ENCODE measurements at places on chromosomes 5 and 9.
A peak's percentile ranks its signal among the peaks of the same experiment; 100 is the strongest.

- no peak for DNase-seq
These were observed 90.2 kb upstream of the FAM174A start for GRCh38 chr5:100444961-100445360.

GRCh38 chr5:11166923-11167322 lies 405.9 kb upstream of the DAP start:
- DNase-seq = no peak

DNA sequence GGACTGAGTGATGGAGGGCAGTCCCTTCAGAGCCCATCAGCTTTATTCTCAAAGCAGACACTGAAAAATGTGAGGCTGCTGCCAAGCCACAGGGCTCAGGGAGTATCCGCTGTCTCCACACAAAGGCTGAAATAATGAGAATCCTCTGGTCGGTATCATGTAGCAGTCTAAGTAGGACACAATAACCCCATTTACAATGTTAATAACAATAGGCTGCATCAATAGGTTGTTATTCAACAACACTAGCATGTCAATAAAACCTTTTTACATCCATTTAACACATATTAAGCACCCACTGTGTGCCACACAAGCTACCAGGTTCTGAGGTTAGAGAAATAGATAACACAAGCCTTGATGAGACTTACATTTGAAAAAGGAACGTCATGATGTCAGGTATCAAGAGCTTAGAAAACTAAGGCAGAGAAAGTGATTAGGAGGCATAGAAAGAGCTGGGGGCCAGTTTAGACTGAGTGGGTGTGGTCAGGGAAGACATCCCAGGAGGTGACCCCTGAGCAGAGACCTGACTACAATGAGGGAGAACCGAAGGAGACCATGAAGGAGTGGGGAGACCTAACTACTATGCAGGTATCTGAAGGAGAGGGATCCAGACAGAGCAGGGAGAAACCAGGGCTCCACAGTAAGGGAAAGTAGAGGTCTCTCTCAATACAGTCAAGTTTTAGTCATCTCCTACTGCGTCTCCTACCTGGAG lies 140.1 kb upstream of the GRIA1 start:
- DNase-seq = no peak

DNA sequence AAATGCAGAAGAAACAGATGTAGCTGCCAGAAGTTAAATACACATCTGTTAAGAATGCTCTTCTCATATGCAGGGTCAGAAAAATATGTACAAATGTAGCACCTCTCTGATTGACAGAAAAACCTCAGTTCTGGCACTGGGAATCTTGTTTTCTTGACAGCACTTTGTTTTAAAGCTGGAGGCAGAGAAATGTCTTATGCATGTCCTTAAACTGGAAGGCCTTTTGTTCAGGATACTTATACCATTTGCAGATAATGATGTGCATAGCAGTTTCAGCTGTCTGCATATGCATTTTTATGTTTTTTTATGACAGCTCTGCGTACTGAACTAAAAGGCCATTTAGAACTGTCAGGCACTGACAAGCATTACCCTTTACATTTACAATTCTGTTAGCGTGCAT lies 567.9 kb downstream of the EBF1 start:
- DNase-seq = no peak

- DNase-seq = no peak
These were observed 295.8 kb downstream of the DEPDC1B start for GRCh38 chr5:60404171-60404570.

DNA sequence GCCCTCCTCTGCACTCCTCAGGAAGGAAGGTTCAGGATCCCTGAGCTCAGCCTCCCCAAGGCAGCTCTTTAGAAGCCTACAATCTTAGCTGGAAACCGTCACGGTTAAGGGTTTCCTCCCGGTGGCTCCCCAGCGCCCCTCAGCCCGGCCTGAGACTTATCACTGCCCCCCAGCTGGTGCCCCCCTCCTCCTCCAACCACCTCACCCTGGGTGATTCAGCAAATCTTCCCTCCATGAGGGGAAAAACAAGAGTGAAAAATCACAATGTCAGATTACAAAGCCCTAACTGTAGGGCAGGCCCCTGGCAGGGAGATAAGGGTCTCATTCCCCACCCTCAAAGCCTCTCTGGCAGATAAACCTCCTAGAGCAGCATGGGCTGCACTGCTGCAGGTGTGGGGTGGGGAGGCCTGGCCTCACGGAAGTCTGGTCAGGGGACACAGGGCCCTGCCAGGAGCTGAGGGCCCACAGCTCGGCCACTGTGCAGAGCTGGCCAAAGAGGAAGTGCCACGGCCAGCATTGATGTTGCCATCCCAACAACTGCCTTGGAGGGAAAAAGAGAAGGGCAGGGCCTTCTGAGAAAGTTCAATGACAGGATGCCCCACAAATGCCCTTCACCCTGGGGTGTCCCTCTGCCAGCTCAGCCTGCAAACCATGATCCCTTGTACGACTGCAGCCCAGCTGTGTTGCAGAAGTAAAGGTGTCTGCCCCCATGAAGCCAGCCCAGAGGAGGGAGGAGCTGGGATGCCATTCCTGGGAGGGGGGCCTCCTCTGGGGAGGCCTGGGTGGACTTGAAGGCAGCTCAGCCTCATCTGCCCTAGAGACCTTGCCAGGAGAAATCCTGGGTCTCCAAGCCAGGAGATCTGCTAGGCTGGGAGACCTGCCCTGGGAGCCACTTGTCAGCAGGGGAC lies 25.9 kb downstream of the GFI1B start:
- no peak for DNase-seq

DNA sequence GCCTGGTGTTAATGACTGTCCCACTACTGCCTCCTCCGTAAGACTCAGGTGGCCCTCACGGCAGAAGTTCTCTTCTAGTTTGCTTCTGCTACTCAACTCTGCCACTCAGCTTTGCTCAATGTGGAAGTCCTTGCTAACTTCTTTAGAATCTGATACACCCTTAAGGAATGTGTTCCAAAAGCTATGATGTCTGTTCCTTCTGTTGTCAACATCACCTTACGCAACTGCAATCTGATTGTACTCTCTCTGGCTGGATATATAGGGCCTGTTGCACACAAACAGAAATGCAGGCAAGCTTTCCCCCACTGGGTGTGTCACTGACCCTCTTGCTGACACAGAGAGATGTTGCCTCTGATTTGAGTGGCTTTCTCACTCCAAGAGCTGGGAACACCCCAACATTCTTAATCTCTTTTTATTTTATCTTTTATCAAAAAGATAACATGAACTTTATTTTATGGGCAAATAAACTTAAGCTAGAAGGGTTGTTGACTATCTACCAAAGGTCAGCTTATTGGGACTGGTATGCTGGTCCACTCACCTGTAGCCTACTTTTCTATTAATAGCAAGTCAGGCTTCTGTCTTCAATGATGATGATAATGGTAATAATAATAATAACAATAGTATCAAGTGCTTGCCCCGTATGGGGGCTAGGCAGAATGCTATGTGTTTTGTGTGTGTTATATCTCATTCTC lies 25.2 kb downstream of the TMEM252 start:
- DNase-seq = no peak

DNA sequence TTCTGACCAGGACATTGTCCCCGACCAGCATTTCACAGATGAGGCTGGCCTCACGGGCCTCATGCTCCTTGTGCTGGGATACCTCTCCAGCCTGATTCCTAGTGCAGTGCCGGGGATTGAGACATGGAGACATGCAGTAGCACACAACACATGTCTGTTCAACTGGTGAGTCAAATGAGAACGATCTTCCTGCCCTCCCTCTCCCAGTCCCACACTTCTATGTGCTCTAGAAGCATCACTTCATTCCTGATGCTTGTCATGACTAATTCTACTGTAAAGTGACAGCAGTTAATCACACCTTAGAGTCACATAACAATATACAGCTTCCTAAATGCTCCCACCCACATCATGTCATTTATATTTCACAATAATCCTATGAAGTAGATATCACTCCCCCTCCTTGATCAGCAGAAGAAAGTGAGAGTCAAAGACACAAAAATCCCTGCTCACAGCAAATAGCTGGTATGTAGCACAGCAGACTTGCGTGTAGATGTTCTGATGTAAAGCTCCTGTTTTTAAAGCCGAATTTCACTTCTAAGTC lies 101.8 kb downstream of the CCDC192 start:
- no peak for DNase-seq

DNA sequence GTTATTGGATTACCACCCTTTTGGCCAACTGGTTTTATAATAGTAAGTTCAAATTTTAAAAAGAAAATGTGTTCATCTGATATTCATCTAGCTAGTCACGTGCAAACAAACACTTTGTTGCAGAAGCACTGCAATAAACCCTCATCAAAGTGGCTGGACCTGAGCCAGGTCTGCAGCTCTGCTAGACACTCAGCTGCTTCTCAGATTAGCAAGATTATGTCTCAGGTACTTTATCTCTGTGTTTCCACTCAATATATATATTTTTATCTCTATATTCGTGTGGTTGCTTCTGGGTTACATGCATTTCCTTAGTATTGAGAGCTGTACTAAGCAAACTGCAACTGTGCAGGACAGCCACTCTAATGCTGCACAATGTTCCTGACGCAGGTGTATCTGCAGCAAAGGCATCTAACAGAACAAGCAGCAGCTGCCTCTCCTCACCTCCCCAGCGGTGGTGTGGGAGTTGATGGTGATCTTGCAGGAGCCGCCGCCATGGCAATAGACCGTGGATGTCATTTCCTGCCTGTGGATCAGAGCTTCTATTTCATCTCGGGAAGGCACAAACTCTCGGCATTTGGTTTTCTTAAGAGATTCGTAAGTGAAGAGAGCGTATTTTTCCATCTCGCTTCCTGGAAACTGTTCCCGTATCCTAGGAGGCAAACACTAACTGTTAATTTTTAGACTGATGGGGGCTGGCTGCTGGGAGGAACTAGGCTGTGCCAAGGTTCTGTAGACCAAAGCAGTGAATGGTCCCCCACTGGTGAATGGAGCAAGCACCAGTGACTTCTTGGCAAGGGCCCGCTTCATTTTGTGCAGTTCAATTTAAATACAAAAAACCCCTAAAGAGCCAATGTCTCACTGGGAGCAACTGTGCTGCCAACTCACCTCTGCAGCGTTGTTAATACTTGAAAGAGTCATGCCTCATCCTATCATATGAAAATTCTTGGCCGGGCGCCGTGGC lies 56.7 kb upstream of the RETREG1 start:
- DNase-seq = peak; percentile 16

DNA sequence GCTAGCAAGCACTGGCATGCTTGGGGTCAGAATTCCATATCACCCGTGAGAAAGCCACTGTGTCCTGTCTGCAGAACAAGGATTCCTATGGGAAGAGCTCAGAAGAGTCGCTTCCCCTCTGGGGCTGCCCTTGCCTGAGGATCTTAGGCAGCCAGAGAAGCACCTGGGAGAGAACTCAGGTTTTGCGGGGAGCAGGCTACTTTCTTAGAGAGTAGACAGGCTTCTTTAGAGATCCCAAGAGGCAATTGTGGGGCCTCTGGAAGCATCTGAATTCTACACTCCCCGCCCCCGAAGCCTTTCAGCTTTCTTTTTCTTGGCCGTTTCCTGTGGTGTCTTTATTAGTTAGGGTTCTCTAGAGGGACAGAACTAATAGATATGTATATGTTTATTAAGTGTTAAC lies 40.9 kb downstream of the PHF2 start:
- no peak for DNase-seq

DNA sequence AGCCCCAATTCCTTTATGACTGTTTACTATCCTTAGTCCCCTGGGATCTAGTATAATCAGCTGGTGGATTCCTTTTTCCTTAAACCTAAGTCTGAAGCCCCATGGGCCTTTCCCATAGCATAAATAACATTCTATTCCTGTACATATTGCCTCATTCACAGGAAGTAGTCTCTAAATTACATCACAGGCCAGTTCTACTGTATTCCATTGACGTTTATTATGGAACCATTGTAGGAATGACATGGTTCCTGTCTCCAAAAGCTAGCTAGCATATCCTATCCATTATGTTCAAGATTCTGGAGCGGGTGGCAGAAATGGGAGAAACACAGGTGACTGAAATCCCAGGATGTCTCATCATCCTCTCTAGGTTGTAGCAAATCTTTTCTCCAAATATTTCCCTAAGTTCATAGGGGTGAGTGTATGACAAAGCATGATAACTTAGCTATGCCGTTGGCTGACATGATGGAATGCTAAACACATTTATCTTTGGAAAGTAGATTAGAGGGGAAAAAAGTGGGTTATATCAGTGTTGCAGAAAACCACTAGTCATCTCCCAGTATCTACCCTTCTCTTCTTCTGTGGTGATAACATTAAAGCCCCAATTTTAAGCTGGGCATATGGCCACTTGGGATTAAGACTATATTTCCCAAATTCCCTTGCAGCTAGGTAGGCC lies 140.1 kb downstream of the FGF1 start:
- DNase-seq = no peak

- no peak for DNase-seq
These were observed 7.4 kb upstream of the C5orf46 start for GRCh38 chr5:147913786-147914185.

- DNase-seq = no peak
These were observed 214.3 kb upstream of the GRIA1 start for GRCh38 chr5:153276151-153276550.

DNA sequence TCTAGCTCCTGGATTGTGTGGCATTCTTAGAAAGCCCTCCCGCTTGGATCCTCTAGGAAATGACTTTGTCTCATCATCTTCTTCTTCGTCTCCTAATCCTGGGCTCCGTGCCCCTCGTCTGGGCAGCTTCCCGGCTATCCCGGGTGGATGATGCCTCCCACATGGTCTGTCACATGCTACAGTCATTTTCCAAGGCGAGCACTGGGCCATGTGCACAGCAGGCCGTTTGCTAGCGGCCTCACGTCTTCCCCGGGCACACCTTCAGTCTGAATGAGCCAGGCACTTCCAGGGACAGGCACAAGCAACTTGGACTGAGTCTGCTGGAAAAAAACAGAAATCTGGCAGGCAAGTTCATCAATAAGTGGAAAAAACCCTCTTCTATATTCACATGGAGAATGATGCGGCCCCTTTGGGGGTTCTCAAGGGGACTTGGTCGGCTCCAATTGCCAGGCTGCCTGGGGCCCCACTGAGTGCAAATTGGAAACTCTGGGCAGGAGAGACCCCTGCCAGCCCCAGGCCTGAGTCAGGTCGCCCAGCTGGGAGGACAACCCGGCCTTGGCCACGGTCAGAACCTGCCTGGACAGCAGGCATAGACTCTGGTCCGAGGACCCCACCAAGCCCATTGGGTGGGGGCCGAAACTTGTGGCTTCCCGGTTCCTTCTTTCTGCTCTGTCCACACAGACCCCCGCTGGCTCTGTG lies 11.1 kb upstream of the WNK2 start:
- no peak for DNase-seq

DNA sequence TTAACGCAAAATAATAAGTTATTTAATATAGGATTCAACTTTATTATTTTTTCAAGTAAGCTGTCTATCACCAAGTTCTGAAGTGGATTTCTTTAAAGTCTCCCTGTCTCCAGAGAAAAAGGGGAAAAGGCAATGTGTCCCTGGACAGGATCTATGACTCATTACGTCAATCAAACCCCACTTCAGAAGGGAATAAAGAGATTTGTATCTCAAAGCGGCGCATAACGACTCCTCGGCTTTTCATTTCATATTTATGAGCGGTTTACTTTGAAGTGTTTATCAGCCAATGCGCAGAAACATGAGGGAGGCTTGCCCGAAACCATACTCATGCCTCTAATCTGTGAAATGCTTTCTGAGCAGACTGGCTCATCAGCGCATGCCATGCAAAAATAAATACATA lies 938.6 kb upstream of the WWC1 start:
- no peak for DNase-seq

- peak; percentile 34 for DNase-seq
These were observed 16.6 kb upstream of the HEMGN start for GRCh38 chr9:97954550-97954989.

Data from stimulated activated CD4-positive, alpha-beta T cell treated with anti-CD3 and anti-CD28 coated beads, Interleukin-4, amount 100 ng/mL, for 4 hours (primary cell).